ENCODE measurements at places on chromosomes 6 and 20. TPM values are rescaled to one million over a fixed set of nuclear protein-coding genes. Genes with fewer than 3 reads are reported as not detected.

The GSTA3 gene
- total RNA-seq = not detected

The KCNG1 gene
- 7.2 TPM for total RNA-seq

The MSH5 gene
- 14.1 TPM for total RNA-seq

The PGBD1 gene
- total RNA-seq = 1.9 TPM

The REM1 gene
- total RNA-seq = 3.5 TPM

The SMLR1 gene
- not detected for total RNA-seq

The ZC2HC1B gene
- total RNA-seq = not detected

The MROH8 gene
- 2.6 TPM for total RNA-seq

The CLPSL2 gene
- total RNA-seq = not detected

The SPTLC3 gene
- 9.7 TPM for total RNA-seq

DNA sequence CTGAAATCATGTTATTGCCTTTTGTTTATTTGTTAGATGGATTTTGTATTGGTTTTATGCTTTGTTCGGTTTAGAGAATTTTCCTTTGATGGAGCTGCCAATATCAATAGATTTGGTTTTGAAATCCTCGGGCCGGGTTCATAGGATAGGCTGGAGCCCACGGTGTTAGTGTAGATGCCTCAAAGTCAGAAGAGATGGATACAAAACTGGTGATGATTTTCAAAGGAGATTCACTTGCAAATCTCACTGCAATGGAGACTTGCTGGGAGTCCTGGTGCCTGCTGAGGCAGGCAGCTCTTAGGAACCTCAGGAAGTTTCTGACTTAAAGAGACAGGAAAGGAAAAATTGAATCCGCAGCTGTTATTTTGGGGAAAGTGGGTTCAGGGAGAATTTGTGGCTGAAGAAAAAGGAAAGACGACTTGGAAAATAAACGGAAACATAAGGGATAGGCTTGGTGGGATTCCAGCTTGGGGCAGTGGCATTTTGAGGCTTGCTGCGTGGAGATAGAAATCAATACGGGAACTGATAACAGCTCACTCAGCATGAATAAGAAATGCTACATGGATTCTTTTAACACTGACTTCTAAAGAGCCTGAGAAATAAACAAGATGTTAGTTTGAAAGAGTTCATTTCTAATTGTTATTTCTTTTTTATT lies 241.6 kb downstream of the PHACTR1 start:
- DNase-seq = no peak

GRCh38 chr20:23187751-23188150 lies 101.6 kb upstream of the CD93 start:
- DNase-seq = no peak

DNA sequence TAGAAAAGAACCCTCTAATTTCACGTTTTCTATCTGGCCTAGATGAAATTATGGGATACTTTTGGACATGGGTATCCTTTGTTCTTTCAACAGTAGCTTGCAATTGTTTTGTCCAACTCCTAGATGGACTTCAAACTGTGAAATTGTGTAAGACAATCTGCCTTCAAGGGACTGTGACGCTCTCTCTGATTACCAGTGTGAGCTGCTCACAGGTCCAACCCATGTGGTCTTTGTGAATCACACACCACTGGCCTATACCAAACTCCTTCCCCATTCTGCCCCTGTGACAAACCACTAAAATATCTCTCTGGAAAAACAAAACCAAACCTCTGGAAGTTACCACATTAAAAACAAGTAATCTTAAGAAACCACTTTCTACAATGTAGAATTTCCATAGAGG lies 59.5 kb downstream of the NINL start:
- no peak for DNase-seq

GRCh38 chr6:119649531-119649930 lies 300.0 kb upstream of the MAN1A1 start:
- no peak for DNase-seq

GRCh38 chr6:167576828-167577503 lies 249.7 kb upstream of the AFDN start:
- DNase-seq = no peak

GRCh38 chr20:63431944-63432343 lies 40.5 kb downstream of the KCNQ2 start:
- DNase-seq = no peak

DNA sequence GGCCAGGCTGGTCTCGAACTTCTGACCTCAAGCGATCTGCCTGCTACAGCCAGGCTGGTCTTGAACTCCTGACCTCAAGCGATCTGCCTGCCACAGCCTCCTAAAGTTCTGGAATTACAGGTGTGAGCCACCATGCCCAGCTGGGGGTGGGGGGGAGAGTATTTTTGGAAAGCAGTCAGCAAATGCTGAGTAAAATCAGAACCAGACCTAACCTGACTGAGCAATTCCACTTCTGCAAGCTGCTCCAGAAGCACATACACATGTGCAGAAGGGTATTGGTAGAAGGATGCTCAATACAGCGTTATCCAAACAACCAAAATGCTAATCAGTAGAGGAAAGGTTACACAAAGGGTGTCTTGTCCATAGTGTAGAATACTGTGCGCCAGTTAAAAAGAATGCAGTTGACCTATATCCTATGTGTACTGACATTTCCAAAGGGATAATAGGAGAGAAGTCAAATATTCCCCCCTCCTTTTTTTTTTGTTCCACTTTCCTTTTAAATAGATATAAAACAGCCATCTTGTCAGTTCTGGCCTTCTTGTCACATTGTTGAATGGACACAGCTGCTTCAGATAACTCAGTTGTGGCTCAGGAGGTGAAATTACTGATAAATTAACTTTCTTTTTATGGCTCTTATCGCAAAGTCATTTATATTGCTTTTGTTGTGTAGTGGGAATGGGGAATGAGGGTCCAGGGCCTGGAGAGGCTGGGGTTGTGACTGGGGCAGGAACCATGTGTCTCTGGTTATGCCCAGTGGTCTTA lies 74.6 kb downstream of the DTD1 start:
- no peak for DNase-seq

DNA sequence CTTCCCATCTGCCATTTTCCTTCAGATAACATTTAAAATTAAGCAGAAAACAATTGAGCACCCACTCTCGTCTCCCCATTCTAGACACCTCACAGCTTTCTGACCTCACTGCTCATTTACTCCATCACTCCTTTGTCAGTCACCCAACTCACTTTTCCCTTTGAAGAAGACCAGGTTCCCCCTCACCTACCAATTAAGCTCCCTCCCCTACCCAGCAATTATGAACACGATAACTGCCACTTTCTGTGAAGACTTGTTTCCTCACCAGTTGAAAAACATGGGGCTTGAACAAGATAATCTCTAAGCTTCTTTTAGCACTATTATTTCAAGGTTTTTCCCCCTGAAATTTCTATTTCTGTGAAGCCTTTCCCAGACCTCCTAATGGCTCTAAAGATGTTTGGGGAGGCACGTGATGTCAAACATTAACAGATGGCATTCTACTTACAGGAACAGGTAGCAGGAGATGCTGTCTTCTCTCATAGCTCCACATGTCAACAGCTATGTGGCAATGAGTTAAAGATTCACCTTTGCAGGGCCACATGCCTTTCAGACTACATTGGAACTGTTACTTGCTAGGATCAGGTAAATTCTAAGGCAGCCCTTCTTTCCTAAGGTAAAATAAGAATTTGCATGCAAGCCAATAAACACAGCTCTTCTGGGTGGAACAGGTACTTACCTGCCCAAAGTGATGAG lies 24.8 kb upstream of the SLA2 start:
- DNase-seq = no peak

DNA sequence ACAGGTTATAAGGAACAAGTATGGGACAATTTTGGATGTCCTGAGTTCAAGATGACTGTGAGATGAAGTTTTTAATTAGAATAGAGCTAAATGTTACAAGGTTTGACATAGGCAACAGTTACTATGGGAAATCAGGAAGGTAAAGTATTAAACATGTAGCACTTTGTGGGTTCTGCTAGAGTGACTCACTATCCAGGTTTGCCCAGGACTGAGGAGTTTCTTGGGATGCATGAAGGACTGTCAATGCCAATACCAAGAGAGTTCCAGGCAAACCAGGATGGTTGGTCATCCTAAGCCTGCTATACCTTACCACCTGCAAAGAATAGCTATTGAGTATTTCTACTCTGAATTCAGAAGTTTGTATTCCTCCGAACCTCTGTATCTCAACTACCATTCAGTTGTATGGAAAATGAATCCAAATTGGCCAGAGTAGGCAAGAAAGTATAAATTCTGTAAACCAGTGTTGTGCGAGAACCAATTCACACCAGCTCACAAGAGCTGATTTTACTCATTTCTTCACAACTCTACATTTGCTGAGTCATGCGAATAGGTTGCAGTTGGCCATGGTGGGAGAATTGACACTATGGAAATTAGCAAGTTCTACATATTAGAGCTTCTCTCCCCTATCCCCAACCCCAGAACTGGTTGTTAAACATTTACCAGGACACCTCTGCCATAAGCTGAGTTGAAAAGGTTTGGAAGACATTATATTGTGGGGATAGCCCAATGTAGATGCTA lies 449.5 kb downstream of the PLCB1 start:
- no peak for DNase-seq

DNA sequence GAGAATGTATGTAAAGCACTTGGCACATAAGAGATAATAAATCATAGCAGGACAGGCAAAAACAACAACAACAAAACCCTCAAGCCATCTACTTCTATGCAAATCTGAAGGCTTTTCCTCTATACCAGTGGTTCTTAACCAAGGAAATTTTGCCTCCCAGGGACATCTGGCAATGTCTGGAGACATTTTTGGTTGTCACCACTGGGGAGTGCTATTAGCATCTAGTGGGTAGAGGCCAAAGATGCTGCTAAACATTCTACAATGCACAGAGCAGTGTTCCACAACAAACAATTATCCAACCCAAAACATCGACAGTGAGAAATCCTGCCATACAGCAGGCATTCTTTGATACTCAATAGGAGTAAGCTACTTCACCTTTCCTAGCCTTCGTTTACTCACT lies 28.2 kb downstream of the NDRG3 start:
- DNase-seq = no peak

DNA sequence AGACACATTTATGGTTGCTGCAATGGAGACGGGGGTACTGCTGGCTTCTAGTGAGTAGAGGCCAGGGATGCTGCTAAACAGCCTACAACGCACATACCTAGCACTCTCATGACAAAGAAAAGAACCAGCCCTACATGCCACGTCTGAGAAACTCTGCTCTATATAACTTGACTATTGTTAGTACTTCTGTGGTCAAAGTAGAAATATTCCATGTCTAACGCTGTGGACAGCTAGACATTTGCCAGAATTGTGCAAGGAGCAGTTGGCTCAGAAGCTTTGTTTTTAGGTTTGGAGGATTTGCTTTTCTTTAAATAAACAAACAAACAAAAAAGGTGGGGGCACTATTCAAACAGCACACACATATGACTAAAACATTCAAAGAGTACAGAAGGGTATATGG lies 20.5 kb downstream of the UBE2V1 start:
- DNase-seq = no peak

- DNase-seq = no peak
Observed at GRCh38 chr20:60469829-60470228, 511.6 kb downstream of the CDH26 start.

DNA sequence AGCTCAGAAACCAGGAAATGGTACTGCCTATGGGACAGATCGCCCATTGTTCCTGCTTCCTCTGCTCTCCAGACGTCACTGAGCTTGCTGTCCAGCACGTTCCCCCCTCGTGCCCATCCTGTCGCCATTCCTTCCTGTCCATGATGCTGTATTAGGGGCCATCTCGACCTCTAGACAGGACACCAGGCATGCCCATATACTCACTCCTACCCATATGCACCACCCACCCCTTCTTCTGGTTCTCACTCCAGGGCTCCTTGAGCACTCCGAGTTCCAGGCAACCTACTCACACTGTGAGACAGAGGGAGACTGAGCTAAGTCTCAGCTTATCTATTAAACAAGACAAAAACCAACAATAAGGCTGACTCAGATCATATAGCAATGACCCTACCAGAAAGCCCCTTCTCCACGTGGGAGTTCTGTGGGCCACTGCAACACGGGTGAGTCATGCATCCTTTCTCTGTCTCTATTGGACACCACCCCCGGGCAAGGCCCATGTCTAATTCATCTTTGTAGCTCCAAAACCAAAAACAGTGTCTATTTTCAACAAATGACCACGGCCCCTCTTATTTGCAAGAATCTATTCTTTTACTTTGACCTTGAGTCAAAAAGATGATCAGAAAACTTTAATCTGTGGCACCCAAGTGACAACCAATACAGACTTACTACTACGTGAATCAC lies 65.7 kb downstream of the PSMG4 start:
- no peak for DNase-seq

DNA sequence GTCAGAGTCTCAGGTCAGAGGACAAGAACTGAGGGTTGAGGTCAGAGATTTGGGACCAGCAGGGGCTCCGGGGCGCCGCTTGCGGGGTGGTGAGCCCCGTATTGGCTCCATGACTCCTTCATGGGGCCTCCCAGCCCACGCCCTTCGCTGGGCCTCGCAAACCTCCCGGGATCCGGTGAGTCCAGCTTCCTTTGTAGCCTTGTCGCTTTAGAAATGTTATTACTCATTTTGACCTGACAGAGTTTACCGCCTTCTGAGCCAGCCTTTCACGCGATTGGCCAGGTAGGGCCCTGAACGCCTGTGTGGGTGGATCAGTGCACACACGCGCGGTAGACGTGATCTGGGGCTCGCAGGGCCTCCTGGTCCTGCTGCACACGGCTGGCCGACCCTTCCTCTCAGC lies 181.1 kb downstream of the ERMARD start:
- DNase-seq = no peak

DNA sequence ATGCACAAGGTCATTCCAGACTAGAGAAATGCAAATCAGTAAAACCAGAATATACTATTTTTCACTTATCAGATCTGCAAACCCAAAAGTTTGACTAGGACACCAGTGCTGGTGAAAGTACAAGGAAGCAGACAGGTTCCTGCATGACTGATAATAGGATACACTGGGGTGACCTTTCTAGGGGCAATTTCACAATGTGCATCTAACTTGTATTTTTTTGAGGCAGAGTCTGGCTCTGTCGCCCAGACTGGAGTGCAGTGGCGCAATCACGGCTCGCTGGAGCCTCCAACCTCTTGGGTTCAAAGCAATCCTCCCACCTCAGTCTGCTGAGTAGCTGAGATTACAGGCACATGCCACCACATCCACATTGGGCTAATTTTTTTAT lies 11.4 kb downstream of the COMMD7 start:
- DNase-seq = no peak

- no peak for DNase-seq
Observed at GRCh38 chr6:90375681-90376439, 79.2 kb upstream of the BACH2 start.
